Glutamatergic neuron (in vitro differentiated cells): ENCODE measurements at places on chromosomes 1 and 21.

DNA sequence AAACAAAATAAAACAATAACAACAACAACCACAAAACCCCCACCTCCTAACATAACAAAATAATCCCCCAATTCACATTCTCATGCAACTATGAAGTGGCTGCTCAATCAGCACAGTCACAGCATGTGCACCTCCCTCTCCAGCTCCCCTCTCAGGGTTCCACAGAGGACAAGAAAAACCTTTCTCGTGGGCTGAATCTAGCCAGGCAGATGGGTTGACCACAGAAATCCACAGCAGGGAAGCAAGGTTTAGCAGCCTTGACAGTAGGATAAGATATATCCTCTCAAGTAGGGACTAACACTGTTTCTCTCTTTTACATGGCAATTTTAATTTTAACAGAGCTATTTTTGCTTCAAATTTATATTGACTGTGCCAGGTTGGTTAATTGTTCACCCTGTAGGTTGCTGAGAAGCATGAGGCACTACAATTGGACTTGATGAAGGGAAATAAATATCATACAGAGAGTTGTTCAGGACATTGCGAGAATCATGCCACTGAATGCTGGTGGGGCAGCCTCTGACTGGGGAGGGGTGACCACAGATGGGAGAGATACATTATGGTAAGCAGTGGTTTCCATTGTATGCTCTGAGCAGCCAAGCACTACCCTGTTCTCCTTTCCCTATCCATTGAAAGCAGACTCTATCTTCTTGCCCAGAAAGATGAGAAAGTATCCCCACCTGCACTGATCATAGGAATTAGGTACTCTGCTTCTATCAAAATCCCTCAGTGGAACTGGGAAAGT is 535.1 kb downstream of the DPYD start:
- no peak for DNase-seq

GRCh38 chr1:21188235-21188634 is 11.5 kb upstream of the EIF4G3 start:
- no peak for DNase-seq

- peak; percentile 83 for DNase-seq
These were observed 13.5 kb downstream of the ESPN start for GRCh38 chr1:6438047-6438525.

DNA sequence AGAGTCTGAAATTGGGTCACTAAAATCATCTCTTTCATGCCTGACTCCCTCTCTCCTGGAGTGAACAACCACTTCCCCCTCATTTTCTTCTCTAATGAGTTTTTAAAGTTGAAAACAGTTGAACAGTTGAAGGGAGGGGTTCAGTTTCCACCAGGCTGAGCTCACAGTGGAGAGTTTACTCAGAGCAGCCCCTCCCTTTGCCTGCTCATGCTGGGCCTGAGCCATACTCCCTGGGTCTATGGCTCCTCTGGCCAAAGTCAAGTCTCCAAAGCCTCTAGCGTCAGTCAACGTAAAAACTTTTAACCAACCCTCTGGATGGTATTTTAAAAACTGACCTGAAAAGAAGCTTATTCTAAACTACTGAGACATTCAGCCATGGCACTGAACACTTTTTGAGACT is 100.8 kb upstream of the RNPC3 start:
- no peak for DNase-seq

- no peak for DNase-seq
These were observed 442.0 kb upstream of the RUNX1 start for GRCh38 chr21:35491114-35491513.

DNA sequence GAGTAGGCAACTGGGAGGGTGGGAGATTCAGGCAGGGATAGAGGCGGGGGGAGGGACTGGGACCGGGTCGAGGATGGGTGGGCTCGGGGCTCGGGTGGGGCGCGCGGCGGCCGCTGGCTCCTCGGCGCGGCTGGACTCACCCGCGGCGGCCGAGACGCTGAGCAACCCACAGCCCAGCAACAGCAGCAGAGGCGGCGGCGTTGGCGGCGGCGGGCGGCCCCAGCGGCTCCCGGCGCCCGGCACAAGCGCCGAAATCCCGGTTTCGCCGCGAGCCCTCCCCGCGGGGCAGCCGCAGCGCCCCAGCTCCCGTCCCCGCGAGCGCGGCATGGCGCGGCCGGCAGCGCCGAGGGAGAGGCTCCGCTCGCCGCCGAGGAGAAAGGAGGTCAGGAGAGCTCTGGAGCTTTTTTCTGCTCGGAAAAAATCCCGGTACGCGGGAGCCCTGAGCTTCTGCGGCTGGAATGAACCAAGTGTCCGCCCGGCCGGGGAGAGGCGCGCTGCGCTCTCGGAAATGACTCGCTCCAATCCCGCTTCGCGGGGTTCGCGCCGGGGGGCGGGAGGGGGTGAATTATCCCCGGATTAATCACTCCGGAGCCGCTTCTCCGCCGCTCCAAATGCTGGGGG is at the start of gene CSMD2:
CSMD2 (minus strand) TSS at position 460 of the 621 bp plus-strand sequence; CDS start at position 327, 133 bp downstream.
- peak; percentile 77 for DNase-seq

DNA sequence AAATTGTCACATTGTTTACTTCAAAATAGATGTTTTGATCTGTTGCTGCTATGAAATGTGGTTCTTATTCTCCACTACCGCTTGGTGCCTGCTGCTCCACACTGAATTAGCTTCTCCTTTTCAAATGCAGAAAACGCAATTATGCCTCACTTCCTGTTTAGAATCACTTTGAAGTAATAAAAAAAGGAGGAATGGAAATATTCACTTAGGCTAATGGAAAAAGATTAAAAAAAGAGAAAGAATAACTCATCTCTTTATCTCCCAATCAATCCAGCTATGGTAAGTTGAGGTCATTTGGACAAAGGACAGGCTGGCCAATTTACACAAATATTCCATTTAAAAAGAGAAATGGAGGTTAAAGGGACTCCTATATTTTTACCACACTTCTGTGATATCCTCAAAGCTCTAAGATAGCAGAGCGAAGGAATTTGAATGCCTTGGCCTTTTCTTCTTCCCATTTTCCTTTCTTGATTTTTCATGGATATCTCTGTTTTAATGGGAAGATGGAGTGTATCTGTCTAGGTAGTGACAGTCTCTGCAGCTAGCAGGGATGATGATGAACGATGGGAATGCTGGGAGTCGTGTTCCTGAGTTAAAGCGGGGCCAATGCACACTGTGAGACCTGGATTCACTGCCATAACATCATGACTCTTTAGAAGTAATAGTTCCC is 35.7 kb downstream of the RGS5 start:
- DNase-seq: no peak

DNA sequence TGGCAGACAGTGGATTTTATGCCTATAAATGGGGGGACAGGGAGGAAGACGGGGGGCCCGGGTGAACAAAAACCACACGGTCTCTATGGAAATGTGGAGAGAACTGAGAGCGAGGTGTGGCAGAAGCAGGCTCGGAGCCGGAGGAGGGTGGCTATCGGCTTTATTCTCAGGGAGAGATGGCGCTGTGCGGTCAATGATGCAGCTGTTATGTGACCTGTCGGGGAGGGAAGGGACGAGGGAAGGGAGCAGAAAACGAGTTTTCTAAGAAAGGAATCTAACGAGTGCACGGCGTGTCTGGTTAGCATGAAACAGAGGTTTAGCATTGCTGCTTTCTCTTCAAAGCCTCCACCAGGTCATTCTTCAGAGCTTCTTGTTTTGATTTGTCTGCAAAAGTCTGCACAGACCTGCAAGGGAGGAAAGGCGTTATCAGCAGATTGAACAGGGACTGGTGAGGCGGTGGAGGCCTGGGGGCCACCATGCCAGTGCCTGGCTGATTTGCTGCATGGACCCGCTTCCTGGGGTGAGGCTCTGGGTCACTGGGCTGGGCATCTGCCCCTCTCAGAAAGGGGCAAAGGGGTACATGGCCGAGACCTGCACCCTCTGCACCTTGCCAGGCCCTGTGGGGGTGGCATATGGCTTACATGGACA is 27.2 kb downstream of the SLC66A1 start:
- no peak for DNase-seq

DNA sequence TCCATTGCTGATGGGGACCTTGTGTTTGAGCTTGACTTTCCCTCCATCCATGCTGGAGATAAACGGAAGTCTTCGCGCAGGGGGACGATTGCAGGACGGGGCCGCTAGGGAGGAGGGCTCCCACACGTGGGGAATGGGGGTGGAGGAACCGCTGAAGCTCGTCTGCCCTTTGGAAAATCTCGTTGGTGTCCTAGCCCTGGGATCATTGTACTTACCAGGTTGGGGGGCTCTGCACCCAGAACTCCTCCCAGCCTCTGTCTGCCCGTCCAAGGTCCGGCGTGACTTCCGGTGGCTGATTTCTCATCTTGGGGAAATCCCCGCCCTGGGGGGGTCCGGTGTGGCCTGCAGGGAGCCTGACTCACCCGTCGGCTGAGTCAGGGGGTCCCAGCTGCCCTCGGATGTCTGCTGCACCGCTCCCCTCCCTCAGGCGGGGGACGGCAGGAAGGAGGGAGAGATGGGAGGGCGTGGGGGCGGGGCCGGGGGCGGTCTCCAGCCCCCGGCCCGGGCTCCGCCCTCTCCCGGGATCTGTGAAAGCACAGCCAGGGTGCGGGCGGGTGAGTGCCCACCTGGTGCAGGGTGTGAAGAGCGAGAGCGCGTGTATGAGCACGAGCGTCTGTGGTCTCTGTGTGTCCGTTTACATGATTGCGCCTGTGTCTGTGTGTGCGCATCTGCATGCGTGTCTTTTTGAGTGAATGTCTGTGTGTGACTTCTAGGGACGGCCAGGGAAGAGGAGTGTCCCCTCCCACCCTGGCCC is 35.8 kb downstream of the PIK3CD start:
- DNase-seq: peak; percentile 79

GRCh38 chr1:40887012-40887378 is 24.8 kb upstream of the CITED4 start:
- DNase-seq: no peak

GRCh38 chr1:178275049-178275448 is 181.1 kb downstream of the RASAL2 start:
- DNase-seq: no peak

DNA sequence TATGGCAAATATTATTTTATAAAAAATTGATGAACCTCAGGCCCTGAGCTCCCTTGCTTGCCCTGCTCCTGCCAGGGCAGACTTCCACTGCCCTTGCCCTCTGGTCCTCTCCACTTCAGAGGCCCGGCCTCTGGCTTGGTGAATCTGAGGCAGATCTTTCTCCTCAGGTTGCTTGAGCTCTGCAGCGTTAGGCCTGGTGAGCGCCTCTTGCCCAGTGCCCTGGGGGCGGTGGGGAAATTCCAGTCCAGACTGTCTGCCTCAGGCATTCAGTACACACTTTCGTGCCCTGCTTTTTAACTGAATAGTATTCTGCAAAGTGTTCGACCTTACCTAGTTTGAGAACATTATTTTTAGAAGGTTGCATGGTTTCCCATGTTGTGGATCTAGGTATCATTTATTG is 98.2 kb downstream of the PCBP3 start:
- DNase-seq: peak; percentile 44

- no peak for DNase-seq
These were observed 356.6 kb downstream of the PLA2G4A start for GRCh38 chr1:187185389-187185788.

DNA sequence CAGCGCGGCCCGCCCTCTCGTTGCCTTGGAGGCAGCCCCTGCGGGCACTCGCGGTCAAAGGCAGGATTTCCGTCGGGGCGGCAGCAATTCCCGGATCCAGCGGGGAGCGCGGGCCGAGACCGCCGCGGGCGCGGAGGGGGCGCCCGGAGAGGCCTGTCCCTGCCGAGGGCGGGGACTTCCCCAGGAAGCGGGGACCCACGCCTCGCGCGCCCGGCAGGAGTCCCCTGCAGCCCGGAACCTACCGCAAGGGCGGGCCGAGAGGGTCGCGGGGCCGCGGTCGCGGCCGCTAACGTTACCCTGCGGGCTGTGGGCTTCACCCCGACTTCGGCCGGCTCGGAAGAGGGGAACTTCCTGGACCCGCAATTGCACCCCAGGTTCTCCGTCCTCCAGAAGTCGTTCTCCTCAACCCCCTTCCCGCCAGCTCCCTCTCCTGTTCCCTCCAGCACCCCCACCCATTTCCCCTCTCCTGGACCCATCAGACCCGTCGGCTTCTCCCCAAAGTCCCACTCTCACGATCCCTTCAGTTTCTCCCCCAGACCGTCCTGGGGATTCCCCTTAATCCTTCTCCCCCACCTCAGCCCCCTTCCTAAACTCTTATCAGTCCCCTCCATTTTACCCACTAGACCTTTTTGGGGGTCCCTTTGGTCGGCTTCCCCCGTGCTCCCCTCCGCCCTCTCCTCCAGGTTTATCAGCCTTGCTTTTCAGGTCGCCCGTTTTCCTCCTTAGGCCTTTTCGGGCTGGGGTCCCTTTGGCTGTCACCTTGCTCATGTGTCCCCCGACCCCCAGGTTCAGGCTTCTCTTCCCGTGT is 604 bp downstream of the FGR start:
- DNase-seq: peak; percentile 45

DNA sequence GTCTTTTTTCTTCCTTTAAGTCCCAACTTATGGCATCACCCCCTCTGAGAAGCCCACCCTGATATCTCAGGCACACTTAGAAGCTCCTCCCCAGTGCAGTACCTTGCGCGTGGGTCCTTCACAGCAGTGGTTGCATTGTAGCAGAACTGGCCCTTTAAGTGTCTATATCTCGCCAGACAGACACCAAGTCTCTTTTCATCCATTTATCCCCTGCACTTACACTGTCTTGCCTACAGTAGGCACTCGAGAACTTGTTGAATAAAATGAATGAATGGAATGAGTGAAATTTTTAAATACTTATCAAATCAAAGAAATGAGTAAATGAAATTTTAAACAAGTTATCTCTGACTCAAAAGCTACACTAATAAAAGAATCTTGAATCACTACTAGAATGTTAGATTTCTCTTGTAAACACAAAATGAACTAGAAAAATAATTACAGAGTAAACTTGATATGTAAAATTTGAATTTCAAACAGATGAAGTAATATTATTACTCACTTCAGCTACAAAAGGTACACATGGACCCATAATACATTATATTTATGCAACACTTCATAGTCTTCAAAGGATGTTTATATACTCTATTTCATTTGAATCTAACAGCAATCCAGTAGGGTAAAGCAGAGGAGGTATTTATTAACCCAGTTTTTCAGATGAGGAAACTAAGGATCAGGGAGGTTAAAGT is 54.7 kb upstream of the MAN1A2 start:
- no peak for DNase-seq

- no peak for DNase-seq
These were observed 7.6 kb upstream of the PI4KB start for GRCh38 chr1:151334822-151335221.

- DNase-seq: no peak
These were observed 131.5 kb downstream of the MAST2 start for GRCh38 chr1:45934947-45935346.

- DNase-seq: no peak
These were observed 73.8 kb upstream of the VAV3 start for GRCh38 chr1:108038653-108039236.

GRCh38 chr1:9822490-9822889 is 1.3 kb downstream of the CLSTN1 start:
- no peak for DNase-seq

DNA sequence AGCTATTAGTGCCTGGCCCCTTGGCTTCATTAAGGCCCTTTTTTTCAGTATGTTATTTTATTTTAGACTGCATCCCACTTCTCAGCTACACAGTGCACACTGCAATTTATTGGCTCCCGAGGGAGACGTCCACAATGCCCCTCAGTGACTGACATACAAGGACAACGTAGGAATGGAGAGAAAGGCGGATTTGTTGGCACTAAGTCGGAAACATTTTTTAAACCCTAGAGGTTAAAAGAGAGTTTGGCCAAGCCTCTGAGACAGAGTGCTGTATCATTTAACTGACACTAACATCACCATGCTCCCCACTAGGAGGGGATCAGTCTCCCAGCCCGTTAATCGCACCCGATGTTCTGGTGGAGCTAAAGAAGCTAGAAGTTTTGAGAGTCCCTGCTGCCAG is 45.7 kb upstream of the FOXD3 start:
- DNase-seq: peak; percentile 27
